Osteocyte (in vitro differentiated cells): ENCODE measurements at places on chromosomes 7 and 10. TPM values are rescaled to one million over a fixed set of nuclear protein-coding genes. Genes with fewer than 3 reads are reported as not detected.

The NUTM2B gene
- 1.3 and 1.5 TPM in 2 replicates for total RNA-seq

The ACTR3C gene
- not detected in 2 replicates for total RNA-seq

The OR2A42 gene
- 0.08 and 0.18 TPM in 2 replicates for total RNA-seq

The GJD4 gene
- total RNA-seq = not detected in 2 replicates

The HOXA9 gene
- total RNA-seq = not detected in 2 replicates

The WEE2 gene
- not detected in 2 replicates for total RNA-seq

The LRRC17 gene
- total RNA-seq = 12.4 and 12.5 TPM in 2 replicates

The CYP2C19 gene
- total RNA-seq = not detected in 2 replicates

- H3K36me3 ChIP-seq = no peaks in the 10 kb centered on the region
- peaks cover 9% of the 10 kb centered on the region for H3K4me1 ChIP-seq
- H3K27me3 ChIP-seq = peaks cover 51% of the 10 kb centered on the region
- H3K4me3 ChIP-seq = no peak overlapping the region
- DNase-seq = no peak
- H3K27ac ChIP-seq = no peak overlapping the region
These were observed 5.2 kb downstream of the GRID1 start for GRCh38 chr10:86361156-86362128.

DNA sequence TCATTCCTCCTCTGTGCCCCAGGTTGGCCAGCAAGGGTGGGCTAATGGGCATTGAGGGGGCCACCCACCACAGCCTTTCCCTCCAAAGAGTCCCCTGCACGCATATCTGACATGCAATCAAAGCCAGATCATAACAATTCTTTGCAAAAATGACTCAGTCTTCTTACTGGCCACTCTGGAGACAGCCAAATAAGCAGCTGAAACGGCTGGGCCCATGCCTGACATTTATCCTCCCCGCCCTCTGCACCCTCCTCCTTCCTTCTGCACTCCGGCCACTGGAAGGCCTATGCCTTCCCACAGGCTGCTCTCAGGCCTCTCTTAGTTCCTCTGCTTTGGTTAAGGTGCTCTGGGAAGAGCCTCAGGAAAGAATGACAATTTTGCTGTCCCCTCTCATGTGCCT lies 29.2 kb upstream of the NPFFR1 start:
- H3K27ac ChIP-seq = no peak overlapping the region
- no peak overlapping the region for H3K4me3 ChIP-seq
- no peaks in the 10 kb centered on the region for H3K36me3 ChIP-seq
- DNase-seq = no peak
- no peaks in the 10 kb centered on the region for H3K27me3 ChIP-seq

DNA sequence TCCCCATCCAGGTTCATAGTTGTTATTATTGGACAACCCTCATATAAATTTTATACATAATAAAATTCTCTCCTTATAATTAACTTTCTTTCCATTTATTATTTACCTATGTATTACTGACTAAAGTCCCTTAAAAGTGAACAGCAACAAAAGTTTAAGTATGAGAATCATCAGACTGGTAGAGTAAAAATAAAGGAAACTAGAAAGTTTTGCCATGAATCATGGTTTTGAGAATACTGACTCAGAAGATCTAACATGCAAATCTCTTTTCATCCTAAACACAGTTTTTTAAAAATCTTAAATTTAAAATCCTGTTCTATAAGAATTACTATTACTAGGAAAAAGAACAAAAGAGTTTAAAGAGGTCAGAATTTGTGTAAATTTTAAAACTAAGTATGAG lies 32.1 kb downstream of the HERC4 start:
- peaks cover 19% of the 10 kb centered on the region for H3K36me3 ChIP-seq
- H3K4me3 ChIP-seq = no peak overlapping the region
- H3K27ac ChIP-seq = peak overlapping the region; percentile 68
- H3K27me3 ChIP-seq = no peaks in the 10 kb centered on the region
- no peak for DNase-seq
- H3K4me1 ChIP-seq = peaks cover 26% of the 10 kb centered on the region

DNA sequence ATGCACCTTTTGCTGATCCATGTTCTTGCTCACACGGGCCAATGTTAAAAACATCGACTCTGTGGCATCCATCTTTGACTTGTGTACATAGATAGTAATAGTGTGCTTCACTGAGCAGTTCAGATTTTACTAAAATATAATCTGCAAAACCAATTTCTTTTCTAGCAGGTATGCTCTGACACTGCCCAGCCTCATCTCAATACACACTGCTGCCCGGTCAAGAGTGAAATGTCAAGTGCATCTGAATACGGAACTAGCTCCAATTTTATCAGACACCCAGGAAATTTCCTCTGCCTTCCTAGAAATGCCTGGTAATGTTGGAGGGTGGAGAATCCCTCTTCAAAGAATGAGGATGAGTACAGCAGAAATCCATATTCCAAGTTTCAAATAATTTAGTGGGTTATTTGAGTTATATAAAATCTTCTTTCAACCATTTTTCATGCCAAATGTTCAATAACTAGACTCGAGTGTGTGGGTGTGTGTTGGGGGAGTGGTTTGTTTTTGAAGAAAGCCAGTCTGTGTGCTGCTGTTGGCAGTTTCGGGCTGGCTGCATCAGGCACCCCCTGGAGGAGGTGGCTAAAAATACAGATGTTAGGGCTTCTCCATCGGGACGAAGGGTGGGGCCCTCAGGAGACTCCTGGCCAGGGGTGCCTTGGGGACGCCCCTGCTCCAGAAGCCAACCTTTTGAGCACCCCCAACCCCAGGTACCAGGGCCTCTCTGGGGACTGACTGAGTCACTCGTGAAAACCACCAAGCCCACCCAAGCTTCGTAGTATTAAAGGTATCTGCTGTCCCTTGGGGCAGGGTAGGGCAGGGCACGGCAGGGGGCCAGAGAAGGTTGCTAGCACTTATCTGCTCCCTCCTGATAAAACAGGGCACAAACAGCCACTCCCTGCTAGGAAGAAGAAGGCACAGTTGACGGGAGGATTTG lies 15.4 kb downstream of the CTBP2 start:
- peaks cover 72% of the 10 kb centered on the region for H3K4me1 ChIP-seq
- H3K36me3 ChIP-seq = peaks cover under 1% of the 10 kb centered on the region
- H3K4me3 ChIP-seq = no peak overlapping the region
- peak overlapping the region; percentile 6 for H3K27ac ChIP-seq
- no peaks in the 10 kb centered on the region for H3K27me3 ChIP-seq
- DNase-seq = no peak

DNA sequence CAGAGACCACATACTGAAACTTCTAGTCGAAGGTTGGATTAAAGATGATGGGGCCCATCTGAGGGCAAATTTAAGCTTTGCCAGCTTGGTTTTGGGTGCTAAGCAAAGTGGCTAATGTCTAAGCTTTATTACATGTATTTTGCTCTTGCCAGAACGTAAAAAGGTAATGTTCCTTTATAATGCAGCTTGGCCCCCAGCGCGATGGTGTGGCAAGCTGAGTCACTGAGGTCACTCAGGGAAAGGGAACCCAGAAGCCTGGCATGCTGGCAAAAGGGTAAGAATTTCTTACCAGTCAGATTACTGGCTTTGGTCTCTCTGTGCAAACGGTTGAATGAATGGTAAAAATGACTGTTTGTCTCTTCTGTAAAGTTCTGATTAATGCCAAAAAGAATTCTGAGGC lies 158.3 kb upstream of the KCND2 start:
- no peak overlapping the region for H3K4me3 ChIP-seq
- no peak for DNase-seq
- no peaks in the 10 kb centered on the region for H3K27me3 ChIP-seq
- peaks cover under 1% of the 10 kb centered on the region for H3K36me3 ChIP-seq

GRCh38 chr7:104859754-104860426 lies 154.1 kb upstream of the KMT2E start:
- no peak for DNase-seq
- H3K4me3 ChIP-seq = no peak overlapping the region
- no peaks in the 10 kb centered on the region for H3K36me3 ChIP-seq
- no peaks in the 10 kb centered on the region for H3K4me1 ChIP-seq

DNA sequence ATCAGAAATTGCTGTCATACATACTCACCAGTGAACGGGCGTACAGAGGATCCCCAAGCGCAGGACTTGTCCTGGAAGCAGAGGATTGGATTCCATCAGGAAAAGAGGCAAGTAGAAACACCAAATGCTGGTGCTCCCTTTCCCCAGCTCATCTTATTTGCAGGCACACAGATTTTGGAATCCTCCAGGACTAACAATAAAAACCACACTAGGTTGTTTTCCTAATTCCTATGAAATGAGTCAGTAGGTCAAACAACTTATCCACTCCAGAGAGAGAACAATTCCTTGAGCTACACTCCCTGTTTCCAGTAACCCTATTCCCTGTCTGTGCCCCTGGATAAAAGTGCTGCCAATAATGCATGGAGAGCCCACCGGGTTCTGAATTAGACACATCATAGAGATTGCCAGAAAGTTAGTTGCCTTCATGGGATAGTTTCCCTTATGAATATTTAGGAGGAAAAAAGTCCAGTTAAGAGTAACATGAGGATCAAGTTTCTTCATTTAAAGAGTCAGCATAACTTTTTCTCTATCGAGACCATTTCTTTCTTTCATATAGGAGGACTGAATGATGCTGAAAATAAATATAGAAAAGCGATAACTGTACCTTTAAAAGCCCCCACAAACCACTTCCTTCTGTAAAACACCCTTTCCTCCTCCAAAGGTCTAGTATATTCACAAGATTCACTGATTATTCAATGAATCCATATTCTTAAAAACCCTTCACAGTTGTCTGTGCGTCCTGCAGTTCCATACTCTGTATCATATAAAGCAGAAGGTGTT lies 178.3 kb upstream of the KLF14 start:
- no peak for DNase-seq
- no peaks in the 10 kb centered on the region for H3K36me3 ChIP-seq
- no peaks in the 10 kb centered on the region for H3K27me3 ChIP-seq

- no peak overlapping the region for H3K27ac ChIP-seq
- peaks cover 44% of the 10 kb centered on the region for H3K27me3 ChIP-seq
- H3K4me1 ChIP-seq = no peaks in the 10 kb centered on the region
- H3K36me3 ChIP-seq = no peaks in the 10 kb centered on the region
These were observed 94.9 kb downstream of the CARD11 start for GRCh38 chr7:2948749-2949148.

DNA sequence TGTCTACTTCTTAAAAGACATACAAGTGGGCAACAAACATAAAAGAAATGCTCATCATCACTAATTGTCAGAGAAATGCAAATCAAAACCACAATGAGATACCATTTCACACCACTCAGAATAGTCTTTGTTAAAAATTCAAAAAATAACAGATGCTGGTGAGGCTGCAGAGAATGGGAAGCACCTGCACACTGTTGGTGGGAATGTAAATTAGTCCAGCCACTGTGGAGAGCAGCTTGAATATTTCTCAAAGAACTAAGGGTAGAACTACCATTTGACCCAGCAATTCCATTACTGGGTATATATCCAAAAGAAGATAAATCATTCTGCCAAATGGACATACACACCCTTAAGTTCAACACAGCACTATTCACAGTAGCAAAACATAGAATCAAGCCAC lies 61.8 kb upstream of the STEAP1 start:
- no peak for DNase-seq
- H3K27ac ChIP-seq = no peak overlapping the region
- no peak overlapping the region for H3K4me3 ChIP-seq
- no peaks in the 10 kb centered on the region for H3K4me1 ChIP-seq
- no peaks in the 10 kb centered on the region for H3K27me3 ChIP-seq

GRCh38 chr7:156732091-156732625 lies 91.6 kb downstream of the RNF32 start:
- peaks cover 38% of the 10 kb centered on the region for H3K36me3 ChIP-seq
- no peaks in the 10 kb centered on the region for H3K27me3 ChIP-seq
- peak overlapping the region; percentile 53 for H3K27ac ChIP-seq
- no peak for DNase-seq
- no peak overlapping the region for H3K4me3 ChIP-seq
